ENCODE measurements at places on chromosomes 7 and 10.

GRCh38 chr10:102322914-102323313 lies 72.6 kb upstream of the NFKB2 start:
- DNase-seq = no peak

GRCh38 chr10:89025453-89025852 lies 34.9 kb downstream of the FAS start:
- DNase-seq = no peak

DNA sequence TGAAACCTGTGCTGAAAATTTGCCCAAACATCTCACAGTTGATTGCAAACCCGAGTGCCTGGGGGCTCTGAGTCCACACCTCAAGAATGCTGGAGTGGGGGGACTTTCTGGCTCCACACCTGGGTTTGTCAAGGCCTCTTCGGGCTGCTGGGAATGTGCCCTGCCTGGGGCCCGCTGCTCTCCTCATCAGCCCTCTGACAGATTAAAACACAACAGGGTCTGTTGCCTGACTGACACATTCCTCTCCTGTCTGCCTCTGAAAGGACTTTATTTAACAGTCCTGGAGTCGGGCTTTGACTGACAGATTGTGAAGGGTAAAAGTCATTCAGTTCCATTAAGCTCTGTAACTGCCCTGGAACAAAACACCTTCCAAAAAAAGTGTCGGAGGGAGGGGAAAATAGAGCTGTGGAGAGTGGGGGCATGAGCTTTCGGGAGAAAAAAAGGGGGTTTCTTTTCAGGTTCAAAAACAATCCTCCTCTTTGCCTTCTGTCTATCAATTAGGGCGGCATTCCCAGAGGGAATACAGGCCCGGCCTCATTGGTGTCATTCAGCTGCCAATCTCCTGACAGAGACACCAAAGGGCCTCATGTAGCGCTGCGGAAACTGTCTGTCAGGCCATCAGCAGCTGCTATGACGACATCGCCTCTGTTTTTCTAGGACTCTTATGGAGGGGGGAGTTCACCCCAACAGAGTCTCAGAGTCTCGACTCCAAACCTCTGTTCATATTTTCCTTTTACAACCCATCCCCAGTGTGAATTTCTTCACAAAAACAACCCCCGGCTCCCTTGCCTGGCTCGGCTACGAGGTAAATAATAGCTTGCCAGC lies 398.8 kb upstream of the NFE2L3 start:
- DNase-seq = no peak

DNA sequence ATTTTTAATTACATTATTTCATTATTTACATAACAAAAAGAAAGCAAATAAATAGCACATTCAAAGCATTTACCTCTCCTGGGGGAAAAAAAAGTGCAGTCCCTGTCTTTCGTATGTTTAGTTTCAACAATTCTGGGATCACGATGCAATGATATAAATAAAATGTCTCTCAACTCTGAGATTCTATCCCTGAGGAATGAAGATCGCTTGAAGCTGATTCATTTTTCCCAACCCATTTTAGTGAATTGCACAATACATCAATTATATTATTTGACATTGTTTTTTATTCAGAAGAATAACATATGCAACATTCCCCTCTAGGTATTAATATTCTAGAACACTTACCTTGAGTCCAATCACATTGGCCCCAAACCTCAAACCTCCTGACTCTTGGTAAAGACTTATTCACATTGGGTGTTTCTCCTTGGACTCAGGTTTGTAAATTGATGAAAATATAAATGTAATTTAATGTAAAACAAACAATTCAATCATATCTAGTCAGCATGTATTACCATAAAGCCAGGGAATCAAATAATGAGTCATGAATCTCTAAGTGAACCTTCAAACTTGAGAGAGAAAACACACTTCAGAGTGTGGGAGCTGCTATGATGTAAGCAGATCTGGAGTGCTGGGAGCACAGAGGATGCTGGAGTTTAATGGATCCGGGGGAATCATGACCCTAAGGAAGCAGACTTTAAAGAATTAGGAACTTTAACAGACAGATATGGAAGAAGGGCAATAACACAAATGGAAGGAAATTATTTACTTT lies 5.3 kb upstream of the SCIN start:
- DNase-seq = no peak

- DNase-seq = no peak
Measured at GRCh38 chr10:106857213-106857612, 307.3 kb downstream of the SORCS1 start.

GRCh38 chr7:68767462-68767861 lies 830.8 kb upstream of the AUTS2 start:
- no peak for DNase-seq

- no peak for DNase-seq
Measured at GRCh38 chr10:71077143-71077581, 135.2 kb upstream of the UNC5B start.

GRCh38 chr7:87300756-87301155 lies 44.7 kb upstream of the CROT start:
- no peak for DNase-seq
